Neural crest cell (in vitro differentiated cells): ENCODE measurements at places on chromosomes 12 and 14.
A peak's percentile ranks its signal among the peaks of the same experiment; 100 is the strongest.

- DNase-seq = no peak
These were observed 33.5 kb downstream of the TSHR start for GRCh38 chr14:80988735-80989429.

DNA sequence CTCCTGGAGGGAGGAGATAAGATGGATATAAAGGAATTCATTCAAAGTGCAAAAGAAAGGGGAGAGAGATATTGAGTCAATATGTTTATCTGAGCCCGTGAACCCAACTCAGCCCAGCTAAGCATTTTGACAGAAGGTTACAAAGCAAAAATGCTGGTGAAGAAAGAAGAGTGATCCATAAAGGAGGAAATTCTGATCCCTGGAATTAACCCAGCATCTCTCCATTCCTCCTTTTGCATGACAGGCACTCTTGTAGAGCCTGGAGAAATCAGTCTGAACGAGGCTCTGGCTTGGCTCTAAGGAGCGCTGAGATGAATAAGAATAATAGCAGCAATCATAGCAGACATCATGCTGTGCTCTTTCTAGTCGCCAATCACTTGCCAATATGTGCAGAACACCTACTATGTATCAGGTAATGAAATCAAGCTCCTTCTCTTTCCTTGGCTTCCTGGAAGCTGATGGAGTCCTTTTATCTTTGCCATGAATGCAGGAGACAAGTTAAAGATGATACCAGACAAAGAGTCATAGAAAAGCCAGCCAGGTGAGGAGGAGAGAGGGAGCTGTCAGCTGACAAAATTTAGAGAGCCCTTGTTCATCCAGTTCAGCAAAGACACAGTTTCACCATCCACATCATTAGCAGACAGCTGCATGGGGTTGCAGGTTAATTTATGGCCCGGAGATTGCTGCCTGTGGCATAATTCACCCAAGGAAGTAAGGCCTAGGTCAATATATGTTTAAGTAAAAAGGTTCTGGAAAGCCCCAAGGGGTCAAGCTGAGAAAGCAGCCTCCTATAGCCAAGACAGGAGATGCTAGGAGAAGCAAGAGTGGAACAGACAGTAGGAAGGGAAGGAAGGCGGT lies 476.5 kb upstream of the TBX3 start:
- no peak for DNase-seq

GRCh38 chr14:55473786-55474185 lies 33.4 kb upstream of the TBPL2 start:
- DNase-seq = no peak

DNA sequence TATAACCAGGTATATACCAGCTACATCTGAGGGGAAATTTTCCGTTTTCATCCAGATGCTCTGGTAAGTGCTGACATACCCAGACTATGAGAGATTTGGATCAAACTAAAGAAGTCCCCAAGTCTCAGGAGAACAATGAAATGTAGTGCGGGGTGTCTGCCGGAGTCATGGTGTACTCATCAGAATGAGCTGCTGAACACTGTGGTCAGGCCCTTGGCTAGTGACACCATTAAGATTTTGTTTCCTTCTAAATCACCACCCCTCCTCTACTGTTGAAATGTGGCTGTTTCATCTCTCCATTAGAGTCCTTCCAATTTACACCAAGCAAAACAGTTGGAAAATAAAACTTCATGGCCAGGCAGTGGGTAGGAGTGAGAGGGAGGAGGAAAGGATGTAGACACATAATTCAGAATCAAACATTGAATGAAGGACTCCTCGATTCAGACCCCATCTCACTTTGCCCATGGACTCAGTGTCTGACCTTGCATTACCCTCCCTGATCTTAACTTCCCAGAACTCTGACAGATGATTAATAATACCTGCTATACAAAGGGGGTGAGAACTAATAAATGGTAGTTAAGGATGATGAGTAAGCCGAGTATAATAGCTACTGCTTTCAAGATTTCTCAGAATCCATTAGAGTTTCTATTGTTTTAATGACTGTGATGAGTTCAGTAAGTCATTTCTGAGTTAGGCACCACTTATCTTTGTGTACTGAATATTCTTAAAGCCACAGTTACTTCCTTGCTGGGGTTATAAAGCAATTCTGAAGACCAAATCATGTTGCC lies 127.4 kb downstream of the CRADD start:
- DNase-seq = no peak

DNA sequence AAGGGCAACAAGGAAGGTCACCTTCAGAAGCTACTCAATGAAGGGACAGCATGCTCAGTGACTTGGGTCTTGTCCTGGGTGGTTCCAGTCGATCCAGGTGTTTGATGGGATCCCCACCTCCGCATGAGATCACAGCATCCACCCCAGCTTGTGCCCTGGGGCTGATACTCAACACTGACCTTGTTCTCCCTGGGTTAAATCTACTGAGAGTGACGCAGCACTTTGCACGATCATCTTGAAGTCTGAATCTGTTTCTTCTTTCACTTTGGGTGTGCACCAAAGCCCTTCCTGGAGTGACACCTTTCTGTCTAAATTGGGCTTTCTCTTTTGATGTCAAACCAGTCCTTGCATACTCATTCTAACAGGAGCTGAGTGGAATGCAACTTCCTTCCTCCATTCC lies 13.8 kb downstream of the NOS1 start:
- no peak for DNase-seq

- no peak for DNase-seq
These were observed 46.6 kb upstream of the PAPOLA start for GRCh38 chr14:96455588-96455987.

DNA sequence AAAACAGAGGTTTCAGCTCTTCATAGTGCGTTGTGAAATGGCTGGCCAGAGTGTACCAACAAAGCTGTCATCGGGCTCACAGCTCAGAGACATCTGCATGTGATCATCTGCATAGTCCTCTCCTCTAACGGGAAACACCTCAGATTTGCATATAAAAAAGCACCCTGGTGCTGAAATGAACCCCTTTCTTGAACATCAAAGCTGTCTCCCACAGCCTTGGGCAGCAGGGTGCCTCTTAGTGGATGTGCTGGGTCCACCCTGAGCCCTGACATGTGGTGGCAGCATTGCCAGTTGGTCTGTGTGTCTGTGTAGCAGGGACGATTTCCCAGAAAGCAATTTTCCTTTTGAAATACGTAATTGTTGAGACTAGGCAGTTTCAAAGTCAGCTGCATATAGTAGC lies 14.3 kb upstream of the PAPLN start:
- no peak for DNase-seq

- DNase-seq = no peak
These were observed 94.8 kb downstream of the LRP6 start for GRCh38 chr12:12171991-12172511.

- no peak for DNase-seq
These were observed 8.1 kb downstream of the AEBP2 start for GRCh38 chr12:19447386-19447785.

- DNase-seq = no peak
These were observed 185.7 kb upstream of the NTF3 start for GRCh38 chr12:5246196-5246595.

DNA sequence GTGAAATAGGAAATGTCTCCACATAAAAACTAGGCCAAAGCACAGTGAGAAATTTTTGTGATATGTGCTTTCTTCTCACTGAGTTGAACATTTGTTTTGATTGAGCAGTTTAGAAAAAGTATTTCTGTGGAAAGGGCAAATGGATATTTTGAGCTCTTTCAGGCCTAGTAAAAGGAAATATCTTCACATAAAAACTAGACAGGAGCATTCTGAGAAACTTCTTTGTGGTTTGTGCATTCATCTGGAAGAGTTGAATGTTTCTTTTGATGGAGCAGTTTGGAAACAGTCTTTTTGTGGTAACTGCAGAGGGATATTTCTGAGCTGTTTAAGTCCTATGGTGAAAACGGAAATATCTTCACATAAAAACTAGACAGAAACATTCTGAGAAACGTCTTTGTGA lies 582.7 kb upstream of the ALG10B start:
- no peak for DNase-seq

GRCh38 chr12:44677724-44678123 lies 198.4 kb downstream of the NELL2 start:
- no peak for DNase-seq

GRCh38 chr14:60735416-60735815 lies 855 bp downstream of the MNAT1 start:
- no peak for DNase-seq

- peak; percentile 97 for DNase-seq
These were observed 151.0 kb downstream of the ADGRD1 start for GRCh38 chr12:131104463-131105350.

GRCh38 chr12:103310546-103311270 lies 185.1 kb downstream of the C12orf42 start:
- no peak for DNase-seq

GRCh38 chr12:27291862-27292261 lies 40.8 kb upstream of the BMAL2 start:
- no peak for DNase-seq

GRCh38 chr14:42130815-42131214 lies 524.1 kb downstream of the LRFN5 start:
- no peak for DNase-seq

DNA sequence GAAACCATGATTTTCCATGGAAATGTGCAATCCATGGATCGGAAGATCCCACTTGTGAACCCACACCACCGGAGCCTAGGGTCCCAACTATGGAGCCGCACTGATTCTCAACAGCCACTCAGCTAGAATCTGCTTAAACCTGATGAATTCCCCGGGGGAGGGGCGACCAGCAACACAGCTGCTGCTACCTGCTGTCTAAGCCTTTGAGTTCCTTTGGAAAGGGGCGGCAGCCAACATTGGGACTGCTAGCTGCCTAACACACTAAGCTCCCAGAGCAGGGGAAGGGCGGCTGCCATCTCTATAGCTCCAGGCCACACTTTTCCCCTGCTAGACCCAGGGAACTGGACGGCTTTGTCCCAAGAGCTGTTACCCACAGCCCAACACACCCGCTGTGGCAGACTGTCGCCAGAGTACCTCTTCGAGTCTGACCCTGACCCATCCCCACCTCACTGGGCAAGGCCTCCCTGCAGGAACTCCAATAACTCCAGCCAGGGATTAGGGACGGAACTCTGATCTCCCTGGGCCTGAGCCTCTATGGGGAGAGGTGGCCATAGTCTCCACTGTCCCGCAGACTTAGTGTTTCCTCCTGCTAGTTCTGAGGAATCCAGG lies 205.8 kb upstream of the SLC16A7 start:
- no peak for DNase-seq

DNA sequence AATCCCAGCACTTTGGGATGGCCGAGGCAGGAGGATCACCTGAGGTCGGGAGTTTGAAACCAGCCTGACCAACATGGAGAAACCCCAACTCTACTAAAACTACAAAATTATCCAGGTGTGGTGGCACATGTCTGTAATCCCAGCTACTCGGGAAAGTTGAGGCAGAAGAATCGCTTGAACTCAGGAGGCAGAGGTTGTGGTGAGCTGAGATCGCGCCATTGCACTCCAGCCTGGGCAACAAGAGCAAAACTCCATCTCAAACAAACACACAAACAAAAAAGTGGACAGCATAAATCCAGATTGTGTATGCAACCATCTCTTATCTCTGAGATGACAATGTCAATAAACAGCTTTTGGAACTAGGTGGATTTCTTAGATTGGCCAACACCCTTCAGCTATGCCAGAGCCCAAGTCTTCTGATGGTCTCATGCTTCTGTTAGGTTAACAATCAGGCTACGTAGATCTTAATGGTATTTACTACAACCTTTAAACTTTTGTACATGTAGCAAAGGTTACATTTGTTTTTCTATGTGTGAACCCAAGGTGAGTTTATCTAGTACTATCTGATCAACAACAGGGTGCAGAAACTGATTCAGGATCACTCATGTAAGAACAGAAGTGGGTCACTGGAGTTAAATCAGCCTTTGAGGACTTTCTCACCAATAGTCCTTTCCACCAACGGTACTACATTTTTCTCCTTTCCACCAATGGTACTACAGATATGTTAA lies 73.7 kb downstream of the DUSP16 start:
- no peak for DNase-seq

- DNase-seq = no peak
These were observed 205.1 kb downstream of the PTPRO start for GRCh38 chr12:15527201-15528080.

DNA sequence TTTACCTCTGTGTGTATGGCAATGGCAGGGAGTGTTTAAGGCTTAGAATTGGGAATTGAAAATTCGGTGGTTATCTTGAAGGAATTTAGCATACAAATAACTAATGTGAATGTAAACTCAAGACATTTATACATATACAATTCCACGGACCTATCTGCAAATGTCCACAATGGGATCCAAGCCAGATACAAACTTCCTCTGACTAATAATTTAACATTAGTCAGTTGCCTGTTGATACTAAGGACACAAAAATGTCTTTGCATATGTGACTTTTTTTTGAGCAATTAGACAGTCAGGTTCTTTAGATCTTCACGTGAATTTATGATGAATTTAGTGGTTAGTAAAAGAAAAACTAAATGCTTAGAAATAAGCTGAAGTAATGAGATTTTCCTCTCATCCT lies 40.5 kb downstream of the ESR2 start:
- DNase-seq = no peak

DNA sequence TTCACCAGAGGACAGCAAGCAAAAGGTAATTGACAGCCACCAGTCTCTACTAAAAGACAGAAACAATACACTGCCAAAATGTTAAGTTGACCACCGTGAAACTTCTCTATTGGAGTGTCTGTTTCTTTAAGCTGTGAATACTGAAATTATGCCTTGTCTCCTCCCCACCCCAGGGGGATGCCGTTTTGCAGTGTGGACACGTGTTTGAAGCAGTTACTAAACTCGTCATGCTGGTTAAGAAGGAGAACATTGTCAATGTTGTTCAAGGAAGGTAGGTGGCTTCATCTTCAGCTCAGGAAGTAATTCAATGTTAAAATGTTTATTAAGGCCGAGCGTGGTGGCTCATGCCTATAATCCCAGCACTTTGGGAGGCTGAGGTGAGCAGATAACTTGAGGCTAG lies 32.8 kb downstream of the KCTD10 start:
- no peak for DNase-seq

GRCh38 chr14:71190770-71191374 lies 283.6 kb downstream of the PCNX1 start:
- DNase-seq = no peak

- DNase-seq = no peak
These were observed 28.6 kb downstream of the ABCB9 start for GRCh38 chr12:122937622-122938091.

- DNase-seq = no peak
These were observed 139.3 kb downstream of the BRMS1L start for GRCh38 chr14:35965400-35965799.

GRCh38 chr14:54975856-54976255 lies 51.0 kb downstream of the WDHD1 start:
- no peak for DNase-seq

GRCh38 chr14:65949711-65950516 lies 536.3 kb upstream of the CCDC196 start:
- no peak for DNase-seq

GRCh38 chr14:104107611-104108569 lies 22.4 kb downstream of the ASPG start:
- no peak for DNase-seq

- DNase-seq = no peak
These were observed 163.6 kb upstream of the NAV3 start for GRCh38 chr12:77667101-77667500.
